Stimulated activated CD8-positive, alpha-beta memory T cell treated with anti-CD3 and anti-CD28 coated beads, Interleukin-4, amount 100 ng/mL, for 24 hours (primary cell): ENCODE measurements at places on chromosomes 6 and 20.

DNA sequence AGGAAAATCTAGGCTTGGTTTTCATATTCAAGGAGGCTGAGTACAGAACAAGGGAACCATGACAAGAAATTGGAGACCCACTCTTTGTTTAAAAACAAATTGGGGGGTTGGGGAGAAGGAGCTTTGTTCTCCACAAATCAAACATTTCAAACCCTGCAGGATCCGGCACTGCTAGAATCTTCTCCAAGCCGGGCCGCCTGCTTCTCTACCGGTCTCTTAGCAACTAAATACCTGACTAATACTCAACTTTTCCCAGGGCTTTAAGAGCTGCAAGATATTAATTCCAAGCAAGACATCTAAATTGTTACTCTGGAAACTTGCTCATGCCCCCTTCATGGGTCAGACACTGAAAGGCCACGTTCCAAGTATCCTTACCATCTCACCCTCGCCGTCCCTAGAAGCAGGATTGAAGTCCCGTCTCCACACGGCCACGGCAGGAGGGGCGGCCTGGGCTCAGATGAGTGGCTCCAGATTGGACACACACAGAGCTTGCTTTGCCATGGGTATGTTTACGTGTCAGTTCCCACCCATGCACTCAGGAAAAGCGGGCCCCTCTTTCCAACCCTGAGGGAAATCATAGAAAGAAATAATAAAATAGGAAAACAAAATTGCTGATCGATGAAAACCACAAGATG lies 126.4 kb upstream of the CDH4 start:
- DNase-seq: no peak

DNA sequence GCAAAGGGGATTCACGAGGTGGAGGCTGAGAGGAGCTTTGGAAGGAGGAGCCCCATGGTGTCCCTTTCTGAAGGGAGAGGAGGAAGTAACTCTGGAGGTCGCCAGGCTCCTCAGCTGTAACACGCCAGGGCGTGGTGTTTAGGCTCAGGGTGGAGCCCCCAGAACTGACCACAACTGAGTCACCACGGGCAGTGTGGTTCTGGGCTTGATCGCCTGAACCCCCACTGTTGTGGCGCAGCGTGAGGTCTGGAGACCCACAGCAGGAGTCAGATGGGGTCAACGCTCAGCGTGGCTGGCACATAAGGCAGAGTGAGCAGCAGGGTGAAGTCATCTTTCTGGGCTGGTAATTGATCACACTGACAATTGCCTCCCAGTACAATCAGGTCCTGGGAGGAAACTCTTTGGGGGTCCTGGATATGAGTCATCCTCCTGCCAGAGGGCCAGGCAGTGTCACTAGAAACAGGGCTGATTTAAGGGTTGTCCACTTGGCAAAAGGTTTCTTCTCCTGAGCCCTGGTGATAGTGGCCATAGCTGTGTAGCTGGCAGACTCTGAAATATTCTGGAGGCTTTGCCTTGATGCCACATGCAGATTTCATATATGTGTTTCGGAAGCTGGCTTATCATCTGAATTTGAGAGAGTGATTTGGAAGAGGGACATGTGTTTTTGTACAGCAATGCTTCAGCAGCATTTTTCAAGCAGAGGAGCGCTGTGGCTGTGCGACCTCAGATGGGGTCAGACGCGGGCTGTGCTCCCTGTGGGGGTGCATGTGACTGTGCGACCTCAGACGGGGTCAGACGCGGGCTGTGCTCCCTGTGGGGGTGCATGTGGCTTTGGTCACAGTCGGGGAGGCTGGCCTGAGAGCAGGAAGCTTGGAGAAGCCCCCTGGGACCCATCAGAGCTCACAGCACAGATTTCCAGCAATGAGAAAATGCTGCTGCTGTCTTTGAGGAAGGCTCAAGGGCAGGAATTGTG lies 50.0 kb downstream of the SYNJ2 start:
- peak; percentile 54 for DNase-seq

DNA sequence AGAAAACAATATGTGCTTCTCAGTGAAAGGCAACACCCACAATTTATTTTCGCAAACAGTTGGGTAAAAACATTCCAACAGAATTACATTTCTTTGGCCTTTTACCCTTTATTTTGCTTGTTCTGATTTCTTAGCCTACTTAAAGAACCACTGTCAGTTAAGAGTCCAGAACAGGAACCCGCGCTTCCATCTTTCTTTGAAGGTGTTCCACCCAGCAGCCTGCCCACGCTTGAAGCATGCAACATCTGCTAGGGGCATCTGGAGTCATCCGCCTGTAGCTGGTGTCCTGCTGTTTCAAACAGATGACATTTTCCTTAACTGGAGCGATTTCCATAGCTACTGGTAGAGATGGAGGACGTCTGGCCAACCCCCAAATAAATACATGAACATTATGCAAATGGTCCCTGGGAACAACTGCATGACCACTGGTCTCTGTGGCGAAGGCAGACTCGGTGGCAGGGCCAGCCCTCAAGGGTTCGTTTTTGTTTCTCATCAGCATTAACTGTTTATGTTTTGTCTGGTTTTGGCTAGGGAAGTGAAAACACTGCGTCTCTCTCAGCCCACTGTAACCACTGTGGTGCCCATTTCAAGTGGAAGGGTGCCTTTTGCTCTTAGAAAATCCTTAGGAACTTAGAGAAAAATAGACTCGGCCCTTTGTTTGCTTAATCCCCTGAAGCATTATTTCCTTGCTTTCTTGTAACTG lies 51.6 kb downstream of the LAMA4 start:
- DNase-seq: no peak

- no peak for DNase-seq
These were observed 35.8 kb downstream of the MAP3K4 start for GRCh38 chr6:161027385-161027784.

DNA sequence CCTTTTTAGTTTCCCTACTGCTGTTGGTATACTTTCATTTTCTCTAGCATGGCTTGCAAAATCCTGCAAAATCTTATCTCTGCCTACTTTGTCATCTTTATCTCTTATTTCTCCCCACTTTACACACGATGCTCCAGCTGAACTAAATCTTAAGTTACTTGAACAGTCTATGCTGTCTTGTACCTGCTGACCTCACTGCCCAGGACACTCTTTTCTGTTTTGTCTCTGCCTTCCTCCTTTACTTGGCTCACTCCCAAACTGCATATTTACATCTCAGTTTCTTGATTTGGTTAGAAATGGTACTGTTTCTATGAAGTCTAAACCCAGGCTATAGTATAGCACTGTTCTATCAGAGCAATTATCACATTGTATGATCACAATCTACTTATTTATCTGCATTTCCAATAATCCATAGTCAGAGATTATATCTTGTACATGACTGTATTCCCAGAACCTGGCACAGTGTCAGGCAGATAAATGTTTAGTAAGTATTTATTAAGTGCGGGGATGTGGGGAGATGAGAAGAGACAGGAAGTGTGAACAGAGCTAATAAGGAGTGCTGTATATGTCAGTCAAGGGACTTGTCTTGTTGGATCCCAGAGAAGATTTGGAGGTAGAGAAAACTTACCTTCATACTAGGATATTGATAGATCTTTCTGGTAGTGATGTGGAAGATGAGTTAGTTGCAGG lies 57.6 kb downstream of the ADGRG6 start:
- DNase-seq: no peak

- no peak for DNase-seq
These were observed 91.3 kb downstream of the AKAP7 start for GRCh38 chr6:131226459-131227157.

- DNase-seq: no peak
These were observed 120.0 kb upstream of the RREB1 start for GRCh38 chr6:6987749-6988148.

- no peak for DNase-seq
These were observed 12.3 kb upstream of the UFL1 start for GRCh38 chr6:96509281-96509680.

DNA sequence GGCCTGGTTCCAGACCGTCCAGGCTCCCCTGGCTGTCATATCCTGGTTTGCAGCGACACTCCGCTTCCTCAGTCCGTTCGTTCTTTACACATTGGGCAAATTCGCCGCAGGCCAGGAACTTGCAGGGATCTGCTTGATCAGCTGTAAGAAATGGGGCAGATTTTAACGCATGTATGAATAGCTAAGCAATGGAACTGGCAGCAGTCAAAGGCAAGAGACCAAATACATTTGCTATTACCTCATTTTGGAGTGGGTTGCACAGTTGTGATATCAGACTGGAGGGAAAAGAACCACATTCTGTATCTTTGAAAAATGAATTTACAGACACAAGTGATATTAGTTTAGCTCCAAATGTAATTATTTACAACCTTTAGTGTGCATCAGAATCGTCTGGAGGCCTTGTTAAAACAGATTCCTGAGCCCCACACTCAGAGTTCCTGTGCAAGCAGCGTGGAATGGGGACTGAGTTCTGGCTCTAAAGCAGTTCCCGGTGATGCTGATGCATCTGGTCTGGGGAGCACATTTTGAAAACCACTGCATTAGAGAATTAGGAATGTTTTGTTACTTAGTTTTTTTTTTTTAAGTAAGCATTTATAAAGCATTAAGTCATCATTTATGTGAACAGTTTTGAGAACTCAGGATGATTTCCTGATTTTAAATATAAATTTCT lies 141.3 kb downstream of the IMPG1 start:
- DNase-seq: no peak

- no peak for DNase-seq
These were observed 29.9 kb upstream of the SAMD3 start for GRCh38 chr6:130252527-130253237.

GRCh38 chr20:63102721-63103375 lies 96.1 kb upstream of the BHLHE23 start:
- peak; percentile 45 for DNase-seq

DNA sequence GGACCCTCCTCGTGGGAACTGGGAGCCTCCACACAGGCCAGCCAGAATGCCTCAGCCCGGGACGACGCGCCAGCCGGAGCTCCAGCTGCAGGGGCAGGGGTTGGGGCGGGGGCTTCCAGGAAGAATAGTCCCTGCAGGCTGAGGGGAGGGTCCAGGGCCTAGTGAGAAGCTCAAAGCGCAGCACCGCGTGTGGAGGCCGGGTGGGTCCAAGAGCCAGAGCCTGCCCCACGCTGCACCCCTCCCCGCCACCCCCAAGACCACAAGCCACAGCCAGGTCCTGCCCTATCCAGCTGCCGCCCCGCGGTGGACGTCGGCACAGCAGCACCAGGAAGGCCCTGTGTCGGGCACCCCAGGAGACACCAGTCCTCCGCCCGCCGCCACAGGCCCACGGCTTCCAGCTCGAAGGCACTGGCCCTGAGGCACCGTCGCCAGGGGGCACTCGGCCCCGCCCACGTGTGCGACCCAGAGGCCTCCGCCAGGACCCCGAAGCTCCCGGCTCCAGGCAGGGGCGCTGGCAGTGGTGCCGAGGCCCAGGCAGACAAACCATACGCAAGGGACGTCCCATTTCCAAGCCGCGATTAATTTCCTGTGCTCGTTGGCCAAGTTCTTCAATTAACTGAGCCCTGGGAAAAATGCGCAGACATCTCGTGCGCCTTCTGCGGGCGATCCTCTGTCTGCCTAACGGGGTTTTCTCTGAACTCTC lies 19.5 kb downstream of the KCNQ2 start:
- DNase-seq: no peak

DNA sequence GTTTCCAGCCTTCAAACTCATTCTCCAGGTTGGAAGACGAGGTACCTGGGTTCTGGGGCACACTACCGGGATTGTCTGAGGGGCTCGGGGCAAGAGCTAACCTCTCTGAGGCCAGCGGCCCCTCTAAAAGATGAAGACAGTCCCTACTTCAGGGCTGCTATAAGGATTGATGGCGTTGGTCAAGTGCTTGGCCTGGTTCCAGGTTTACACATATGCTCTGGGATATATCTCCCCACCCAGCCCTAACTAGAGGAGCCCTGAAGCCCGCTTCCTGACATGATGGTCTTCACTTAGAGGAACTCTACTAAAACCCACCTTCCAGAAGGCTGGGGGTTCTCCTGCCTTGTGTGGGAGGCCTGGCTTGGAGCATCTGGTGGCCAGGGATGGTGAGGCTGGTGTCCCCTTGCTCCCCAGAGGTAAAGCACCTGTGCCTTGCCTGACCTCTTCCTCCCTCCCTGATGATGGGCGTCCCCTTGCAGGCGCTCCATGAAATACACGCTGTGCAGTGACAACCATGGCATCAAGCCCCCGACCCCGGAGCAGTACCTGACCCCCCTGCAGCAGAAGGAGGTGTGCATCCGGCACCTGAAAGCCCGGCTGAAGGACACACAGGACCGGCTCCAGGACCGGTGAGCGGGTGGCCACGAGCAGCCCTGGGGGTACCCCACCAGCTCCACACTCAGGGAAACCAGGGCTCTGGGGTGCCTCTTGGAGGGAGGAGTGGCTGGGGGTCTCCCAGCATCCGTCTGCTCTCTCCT lies 28.7 kb downstream of the SDCBP2 start:
- DNase-seq: no peak

DNA sequence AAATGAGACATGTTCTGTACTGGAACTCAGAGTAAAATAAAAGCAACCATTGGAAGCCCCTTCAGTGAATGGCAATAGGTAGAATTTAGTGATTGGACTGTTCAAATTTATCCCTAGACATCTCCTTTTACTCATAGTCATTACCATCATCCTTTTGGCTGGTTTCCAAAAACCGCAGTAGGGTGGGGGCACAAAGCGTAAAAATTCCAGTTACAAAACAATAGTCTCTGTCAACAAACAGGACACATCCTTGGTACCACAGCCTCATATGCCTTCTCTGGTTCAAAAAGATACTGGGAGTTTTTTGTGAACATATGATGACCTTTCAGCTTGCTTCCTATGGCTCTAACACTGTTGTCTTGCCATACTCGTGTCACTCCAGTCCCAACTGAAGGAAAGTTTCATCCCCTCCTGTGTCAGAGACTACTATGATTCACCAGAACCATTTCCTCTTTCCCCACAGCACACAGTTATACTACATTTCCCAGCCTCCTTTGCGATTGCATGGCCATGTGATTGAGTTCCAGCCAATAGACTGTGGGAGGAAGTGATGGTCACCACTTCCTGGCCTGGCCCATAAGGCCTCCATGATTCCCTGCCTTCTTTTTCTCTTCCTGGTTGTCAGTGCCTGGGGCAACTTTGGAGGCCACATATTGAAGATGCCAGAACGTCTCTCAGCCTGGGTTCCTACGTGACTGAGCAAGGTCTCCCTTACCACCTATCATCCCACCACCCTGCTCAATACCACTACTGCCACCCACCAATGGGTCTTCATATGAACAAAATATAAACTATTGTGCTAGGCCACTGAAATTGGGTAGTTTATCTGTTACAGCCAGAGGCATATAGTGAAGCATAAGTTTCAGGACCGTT lies 162.4 kb downstream of the ID4 start:
- no peak for DNase-seq

DNA sequence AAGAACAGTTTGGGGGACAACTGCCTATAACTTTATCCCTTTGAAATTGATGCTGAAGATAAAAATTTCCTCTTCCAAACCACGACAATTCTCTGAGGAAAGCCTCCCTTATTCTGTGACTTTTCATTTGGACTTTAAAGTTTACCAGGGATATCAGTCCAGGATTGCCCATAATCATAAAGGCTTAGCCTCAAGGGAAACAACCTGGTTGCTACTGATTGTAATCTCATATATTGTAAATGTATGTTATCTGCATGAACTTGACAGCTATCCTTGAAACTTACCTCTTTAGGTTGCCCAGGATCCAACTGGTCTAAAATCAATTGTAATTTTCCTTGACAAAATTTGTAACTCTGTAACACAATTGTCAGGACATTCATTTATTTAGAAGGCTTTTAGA lies 23.8 kb downstream of the TBC1D32 start:
- no peak for DNase-seq

GRCh38 chr6:109743739-109744138 lies 52.6 kb downstream of the FIG4 start:
- no peak for DNase-seq
